WTC11 (cell line): ENCODE measurements at places on chromosomes 11 and 22.

DNA sequence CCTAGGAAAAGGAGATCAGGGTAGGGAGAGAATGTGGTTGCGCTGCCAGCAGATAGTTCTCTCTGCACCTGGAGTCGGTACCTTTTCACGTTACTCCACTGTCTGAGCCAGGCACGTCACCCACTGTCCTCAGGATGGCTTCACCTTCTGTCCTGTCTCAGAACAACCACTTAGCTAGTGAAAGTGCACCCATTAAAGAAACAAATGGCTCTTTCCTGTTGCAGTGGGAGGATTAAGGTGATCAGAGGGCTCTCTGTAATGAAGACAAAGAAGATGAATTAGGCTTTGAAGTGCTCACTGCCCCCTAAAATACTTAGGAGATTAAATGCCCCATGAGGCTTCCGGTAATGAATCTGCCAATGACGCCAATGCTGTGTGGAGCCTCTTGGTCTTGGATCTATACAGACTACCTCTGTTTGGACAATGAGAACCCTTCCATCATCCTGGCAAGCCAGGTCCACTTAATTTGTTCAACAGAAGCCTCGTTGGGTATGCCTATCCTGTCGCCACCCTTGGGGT is 113.7 kb downstream of the INSC start:
- H3K27ac ChIP-seq: no peak overlapping the region
- H3K36me3 ChIP-seq: no peaks in the 10 kb centered on the region
- no peaks in the 10 kb centered on the region for H3K27me3 ChIP-seq
- no peak for DNase-seq

DNA sequence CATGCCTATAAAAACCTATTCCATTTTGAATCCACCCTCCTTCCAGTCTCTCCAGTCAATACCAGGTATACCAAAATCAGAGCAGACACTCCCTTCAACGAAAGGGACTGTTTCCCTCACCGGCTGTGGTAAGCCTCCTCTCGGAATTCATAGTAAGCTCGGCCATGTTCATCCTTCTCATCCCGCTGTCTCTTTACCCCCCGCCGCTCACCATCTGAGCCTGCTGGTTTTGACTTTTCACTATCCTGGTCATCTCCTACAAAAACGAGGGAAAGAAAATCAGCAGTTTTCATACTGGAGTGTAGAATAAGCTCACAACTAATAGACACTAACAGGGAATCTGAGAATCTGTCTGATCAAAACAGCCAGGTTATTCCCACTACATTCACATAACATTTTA is 3.1 kb downstream of the HNRNPUL2 start:
- H3K36me3 ChIP-seq: peaks cover 63% of the 10 kb centered on the region
- peak overlapping the region; percentile 98 for H3K4me3 ChIP-seq
- peak overlapping the region; percentile 10; the same call in 1 of the 2 replicates for H3K27ac ChIP-seq
- H3K4me1 ChIP-seq: peaks cover 20% of the 10 kb centered on the region

DNA sequence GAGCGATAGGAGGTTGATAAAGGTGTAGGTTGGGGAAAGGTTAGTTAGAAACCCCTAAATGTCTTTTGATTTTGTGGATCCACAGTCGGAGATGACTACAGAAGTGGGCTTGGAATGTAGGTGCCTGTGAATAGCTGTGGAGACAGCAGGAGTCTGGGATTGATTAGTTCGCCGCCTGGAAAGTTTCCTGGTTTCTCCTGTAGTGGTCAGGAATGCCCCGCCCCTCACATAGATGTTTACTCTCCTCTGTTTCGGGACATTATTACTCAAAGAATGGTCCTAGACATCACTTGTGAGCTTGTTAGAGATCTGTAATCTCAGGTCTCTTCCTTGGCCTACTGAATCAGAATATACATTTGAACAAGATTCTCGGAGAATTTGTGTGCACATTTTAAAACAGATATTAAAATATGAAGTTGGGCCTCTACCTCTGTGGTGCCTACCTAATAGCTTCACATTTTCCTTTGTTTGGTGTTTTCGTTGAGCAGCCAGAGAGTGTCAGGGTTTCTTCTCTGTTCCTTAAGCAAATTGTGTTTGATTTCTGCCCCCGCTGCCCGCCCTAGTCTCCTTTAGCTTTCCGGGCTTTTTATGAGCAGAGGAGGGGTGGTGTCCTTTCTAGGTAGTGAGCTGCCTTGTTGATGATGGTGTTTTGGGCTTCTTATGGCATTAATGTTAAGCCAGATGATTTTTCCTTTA is 89.4 kb downstream of the PPP6R3 start:
- DNase-seq: no peak
- H3K4me1 ChIP-seq: peaks cover 26% of the 10 kb centered on the region
- no peaks in the 10 kb centered on the region for H3K27me3 ChIP-seq
- H3K27ac ChIP-seq: peak overlapping the region; percentile 17
- peaks cover 62% of the 10 kb centered on the region for H3K36me3 ChIP-seq

- H3K4me3 ChIP-seq: no peak overlapping the region
- H3K27me3 ChIP-seq: peaks cover 11% of the 10 kb centered on the region
- DNase-seq: no peak
- H3K4me1 ChIP-seq: no peaks in the 10 kb centered on the region
- H3K36me3 ChIP-seq: no peaks in the 10 kb centered on the region
Measured at GRCh38 chr11:112211536-112211935, 14.7 kb upstream of the PTS start.
